ENCODE measurements at places on chromosomes 5 and 9.

DNA sequence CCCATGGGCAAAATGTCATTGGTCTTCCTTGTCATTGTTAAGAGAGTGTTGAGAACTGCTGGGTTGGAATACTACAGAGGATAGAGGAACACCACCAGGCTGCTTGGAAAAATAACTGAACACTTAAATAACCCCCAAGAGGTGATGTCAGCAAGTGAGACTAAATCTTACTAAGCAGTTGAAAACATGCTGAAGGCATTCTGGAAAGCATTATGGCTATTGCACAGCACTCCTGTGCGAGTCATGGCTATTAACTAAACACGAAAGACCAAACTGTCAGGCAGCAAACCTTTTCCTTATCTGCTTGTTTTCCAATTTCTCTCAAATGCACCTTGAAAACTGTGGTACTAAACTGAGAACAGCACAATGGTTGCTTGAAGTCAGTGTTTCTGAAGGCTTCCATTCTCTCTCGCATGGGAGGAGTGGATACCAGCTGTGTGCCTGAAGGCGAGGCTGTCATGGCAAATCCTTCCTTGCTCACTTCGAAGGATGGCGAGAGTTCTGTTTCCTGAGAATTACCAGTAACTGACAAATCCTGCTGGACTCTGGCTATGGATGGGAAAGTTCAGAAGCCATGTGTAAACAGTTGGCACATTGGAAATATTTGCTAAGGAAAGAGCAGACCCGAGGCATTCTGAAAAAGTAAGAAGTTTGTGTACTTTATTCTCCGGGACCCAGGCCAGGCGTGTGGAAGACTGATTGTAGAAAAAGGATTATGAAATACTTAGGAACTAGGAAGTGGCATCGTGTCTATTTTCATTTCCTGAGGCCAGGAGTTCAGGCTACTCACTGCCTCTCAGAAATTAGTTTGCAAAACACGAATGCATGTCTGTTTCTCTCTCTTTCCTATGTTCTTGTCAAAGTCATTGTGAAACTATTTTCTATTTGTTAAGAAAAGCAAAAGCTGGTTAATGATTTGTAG, 182.1 kb downstream of the DMRT2 start:
- peak; percentile 79 for DNase-seq

GRCh38 chr9:69131682-69132081, 42.4 kb upstream of the TJP2 start:
- DNase-seq = peak; percentile 100

DNA sequence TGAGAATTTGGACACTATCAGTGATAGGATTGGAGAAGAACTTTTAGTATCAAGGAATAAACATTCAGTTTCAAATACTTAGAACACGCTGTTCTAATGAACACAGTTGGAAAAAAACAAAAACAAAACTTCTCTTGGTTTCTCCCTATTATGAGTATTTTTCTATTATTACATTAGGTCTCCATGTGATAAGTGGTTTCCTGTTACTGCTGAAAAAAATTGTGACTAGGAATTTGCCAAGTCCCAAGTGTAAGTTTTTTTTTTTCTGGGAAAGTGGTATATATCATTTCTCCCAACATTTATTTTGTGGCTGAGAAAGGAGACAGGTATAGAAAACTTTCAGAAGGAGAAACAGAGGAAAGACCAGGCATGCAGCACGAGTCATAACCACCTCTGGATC, 41.1 kb downstream of the PCSK1 start:
- no peak for DNase-seq

- no peak for DNase-seq
Measured at GRCh38 chr9:6575324-6576034, 70.0 kb downstream of the GLDC start.

- no peak for DNase-seq
Measured at GRCh38 chr5:1471240-1471853, 26.1 kb upstream of the SLC6A3 start.

DNA sequence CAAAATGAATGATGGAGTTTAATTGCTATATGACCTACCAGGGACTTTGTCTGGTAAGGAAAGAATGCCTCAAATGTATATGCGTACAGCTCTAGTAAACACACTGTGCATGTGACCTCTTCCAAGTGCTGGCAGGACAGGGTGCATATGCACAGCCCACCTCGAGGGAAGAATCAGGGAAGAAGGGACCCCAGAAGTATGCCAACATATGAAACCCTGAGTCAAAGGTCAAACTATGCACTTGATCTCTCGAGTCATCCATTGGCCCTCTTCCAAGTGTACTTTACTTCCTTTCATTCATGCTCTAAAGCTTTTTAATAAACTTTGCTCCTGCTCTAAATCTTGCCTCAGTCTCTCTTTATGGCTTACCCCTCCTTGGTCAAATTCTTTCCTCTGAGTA, 804.6 kb upstream of the COX7C start:
- no peak for DNase-seq

- DNase-seq = peak; percentile 99
Measured at GRCh38 chr5:126449751-126450271, 26.6 kb downstream of the GRAMD2B start.

- no peak for DNase-seq
Measured at GRCh38 chr5:15065091-15065490, 193.5 kb upstream of the ANKH start.

DNA sequence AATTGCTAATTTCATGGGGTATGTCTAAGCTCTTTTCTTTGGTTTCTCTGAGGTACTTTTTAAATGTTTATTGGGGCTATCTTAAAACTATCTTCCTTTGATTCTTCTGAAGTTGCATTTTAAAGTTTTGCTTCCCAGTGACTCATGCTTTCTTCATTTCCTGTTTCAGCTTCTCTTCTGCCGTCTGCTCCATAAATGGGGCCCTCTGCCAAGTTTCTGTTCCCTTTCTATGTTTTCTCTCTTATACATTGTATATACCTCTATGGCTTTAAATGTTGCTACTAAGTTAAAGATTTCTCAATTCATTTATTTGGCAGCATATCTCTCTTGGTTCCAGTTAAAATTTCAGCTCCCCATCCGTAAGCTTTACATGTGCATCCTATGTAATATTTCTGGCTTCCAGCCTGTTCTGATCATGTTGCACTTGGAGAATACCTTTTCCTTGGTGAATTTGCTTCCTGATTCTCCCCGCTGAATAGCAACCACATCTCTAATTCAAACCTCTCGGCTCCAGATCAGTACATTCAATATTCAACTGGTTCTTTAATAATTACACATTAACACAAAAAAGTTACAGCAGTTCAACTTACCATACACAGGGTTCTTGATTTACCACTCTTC, 125.3 kb downstream of the ST8SIA4 start:
- peak; percentile 80 for DNase-seq

DNA sequence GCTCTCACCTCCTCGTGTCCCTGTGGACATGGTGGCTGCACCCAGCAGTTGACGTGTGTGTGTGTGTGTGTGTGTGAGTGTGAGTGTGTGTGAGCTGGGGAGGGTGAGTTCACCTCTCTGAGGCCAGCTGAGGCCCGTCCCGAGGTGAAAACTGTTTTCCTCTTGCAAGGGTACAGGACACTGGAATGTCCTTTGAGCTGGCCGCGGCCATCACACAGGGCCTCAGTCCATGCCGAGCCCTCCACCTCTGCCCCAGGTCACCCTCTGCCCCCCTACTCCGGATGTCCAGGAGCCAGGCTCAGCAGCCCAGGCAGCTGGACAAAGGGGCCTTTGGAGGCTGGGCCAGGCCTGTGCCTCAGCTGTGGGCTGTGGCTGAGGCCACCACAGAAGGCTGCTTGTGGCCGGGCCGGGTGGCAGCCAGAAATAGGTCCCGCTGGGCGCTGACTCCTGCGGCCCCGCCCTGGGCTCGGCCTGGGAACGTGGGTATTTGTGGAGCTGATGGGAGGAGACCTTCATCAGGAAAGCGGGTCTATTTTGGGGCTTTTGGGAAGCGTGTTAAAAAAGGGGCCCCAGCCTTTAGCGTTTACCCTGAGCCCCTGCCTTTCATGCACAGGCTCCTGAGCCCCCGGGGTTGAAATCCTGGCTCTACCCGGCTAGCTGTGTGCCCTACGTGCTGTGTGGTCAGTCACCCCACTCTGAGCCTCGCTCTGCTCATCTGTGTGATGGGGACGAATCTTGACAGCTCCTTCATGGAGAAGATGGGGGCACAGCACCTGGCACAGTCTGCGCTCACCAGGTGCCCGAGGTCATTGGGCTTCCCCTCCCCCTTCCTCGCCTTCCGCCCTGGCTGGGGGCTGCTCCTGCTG, 75.1 kb upstream of the IER5L start:
- no peak for DNase-seq

- DNase-seq = no peak
Measured at GRCh38 chr5:10623305-10623910, 59.5 kb downstream of the ANKRD33B start.

DNA sequence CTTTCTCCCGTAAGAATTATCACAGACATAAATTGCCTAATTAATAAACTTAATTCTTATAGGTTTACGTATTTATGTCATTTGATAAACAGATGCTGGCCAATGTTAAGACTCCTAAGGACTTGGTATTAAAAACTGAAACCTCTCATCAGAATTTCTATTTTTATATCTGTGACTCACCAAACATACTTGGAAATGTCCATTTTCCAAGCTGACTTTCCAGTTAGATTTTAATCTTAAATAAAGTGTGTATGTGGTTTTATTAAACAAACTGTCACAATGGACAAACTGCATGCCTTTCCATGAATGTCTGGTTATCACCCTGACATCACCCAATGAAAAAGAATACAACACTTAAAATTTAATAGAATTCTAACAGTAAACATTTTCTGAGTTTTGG, 12.6 kb upstream of the COL23A1 start:
- DNase-seq = no peak

DNA sequence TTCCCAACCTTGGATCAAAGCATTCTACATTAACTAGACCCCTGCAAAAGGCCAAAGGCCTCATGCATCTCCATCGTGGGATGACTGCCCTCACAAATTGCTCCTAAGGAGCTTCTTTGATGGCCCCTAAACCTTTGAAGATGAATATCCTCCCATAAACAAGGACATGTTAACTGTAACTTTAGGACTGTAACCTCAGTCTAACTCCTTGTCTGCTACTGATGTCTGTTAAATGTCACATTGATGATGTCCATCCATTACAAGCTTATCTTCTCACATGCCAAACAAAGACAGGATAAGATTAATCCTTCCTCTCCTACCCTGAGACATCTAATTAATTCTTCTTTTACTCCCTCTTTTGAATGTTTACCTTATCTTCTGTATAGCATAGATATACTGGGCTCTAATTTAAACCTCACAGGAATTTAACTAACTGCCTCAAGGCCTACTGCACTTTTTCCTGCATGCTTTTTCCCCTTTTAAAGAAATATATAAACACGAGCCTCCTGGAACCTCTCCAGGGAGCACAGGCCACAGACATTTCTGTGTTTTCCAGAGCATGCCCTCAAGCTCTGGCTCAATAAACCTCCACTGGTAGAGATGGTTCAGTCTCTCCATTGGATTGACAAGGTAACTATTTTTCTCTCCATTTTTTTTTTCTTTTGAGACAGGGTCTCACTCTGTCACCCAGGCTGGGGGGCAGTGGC, 90.6 kb upstream of the SLC25A48 start:
- DNase-seq = no peak

DNA sequence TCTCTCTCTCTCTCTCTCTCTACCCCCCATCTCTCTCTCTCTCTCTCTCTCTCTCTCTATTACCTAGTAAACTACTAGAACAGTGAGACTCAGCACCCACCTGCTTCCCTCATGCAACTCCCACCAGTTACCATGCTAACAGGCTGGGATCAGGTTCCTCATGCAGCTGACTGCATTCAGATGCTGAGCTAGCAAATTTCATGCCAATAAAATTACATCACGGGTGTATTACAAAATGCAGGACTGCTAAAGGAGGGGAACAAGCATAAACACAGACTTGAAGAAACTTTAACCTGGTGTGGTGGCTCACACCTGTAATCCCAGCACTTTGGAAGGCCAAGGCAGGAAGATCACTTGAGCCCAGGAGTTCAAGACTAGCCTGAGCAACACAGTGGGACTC, 76.0 kb downstream of the CEMIP2 start:
- peak; percentile 74 for DNase-seq

DNA sequence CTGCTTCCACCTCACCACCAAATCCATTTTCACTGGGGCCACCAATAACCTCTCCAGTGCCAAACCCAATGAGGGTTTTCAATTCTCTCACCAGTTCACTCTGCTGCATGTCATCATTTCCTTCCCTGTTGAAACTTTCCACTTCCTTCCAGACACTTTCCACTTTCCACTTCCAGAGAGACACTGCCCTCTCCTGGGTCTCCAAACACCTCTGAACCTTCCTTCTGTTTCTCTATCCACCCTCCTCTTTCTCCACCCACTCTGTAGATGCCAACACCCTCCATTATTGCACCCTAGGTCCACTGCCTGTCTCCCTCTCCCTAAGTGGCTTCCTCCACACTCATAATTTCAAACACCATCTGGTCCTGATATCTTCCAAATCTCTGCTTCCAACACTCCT, 39.6 kb downstream of the PDE6A start:
- DNase-seq = no peak

- peak; percentile 24 for DNase-seq
Measured at GRCh38 chr5:126808521-126808988, 31.6 kb downstream of the LMNB1 start.

GRCh38 chr5:134554319-134555222, 29.1 kb downstream of the JADE2 start:
- DNase-seq = peak; percentile 14

- DNase-seq = peak; percentile 56
Measured at GRCh38 chr5:140926443-140927227, 536 bp downstream of the PCDHAC1 start.

DNA sequence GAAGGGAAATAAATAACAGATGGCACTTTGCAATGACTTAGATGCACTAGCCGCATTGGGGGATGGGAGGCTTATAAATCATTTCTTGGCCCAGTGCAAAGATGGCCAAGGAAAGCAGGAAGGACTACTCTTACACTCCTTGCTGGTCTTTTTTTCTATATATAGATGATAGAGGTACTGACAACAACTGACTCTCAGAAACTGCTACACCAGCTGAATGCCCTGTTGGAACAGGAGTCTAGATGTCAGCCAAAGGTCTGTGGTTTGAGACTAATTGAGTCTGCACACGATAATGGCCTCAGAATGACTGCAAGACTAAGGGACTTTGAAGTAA, 1.7 kb downstream of the CCNG1 start:
- DNase-seq = no peak

DNA sequence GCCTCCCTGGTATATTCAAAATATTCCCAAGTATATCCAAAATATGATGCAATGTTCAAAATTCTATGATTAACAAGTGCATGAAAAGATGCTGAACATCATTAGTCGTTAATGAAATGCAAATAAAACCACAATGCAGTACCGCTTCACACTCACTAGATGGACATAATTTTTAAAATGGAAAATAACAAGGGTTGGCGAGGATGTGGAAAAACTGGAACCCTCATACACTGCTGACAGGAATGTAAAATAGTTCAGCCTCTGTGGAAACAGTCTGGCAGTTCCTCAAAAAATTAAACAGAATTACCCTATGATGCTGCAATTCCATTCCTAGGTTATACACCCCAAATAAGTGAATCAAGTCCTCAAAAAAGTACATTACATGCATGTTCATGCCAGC, 36.1 kb upstream of the MYOT start:
- no peak for DNase-seq

- DNase-seq = peak; percentile 20
Measured at GRCh38 chr5:163571744-163572143, 66.3 kb downstream of the MAT2B start.
